Stimulated activated CD8-positive, alpha-beta memory T cell treated with anti-CD3 and anti-CD28 coated beads, Interleukin-7, amount 100 ng/mL, for 1 hour (primary cell): ENCODE measurements at places on chromosomes 12 and 14.

- DNase-seq: no peak
These were observed 371.0 kb downstream of the FUT8 start for GRCh38 chr14:65783576-65783975.

DNA sequence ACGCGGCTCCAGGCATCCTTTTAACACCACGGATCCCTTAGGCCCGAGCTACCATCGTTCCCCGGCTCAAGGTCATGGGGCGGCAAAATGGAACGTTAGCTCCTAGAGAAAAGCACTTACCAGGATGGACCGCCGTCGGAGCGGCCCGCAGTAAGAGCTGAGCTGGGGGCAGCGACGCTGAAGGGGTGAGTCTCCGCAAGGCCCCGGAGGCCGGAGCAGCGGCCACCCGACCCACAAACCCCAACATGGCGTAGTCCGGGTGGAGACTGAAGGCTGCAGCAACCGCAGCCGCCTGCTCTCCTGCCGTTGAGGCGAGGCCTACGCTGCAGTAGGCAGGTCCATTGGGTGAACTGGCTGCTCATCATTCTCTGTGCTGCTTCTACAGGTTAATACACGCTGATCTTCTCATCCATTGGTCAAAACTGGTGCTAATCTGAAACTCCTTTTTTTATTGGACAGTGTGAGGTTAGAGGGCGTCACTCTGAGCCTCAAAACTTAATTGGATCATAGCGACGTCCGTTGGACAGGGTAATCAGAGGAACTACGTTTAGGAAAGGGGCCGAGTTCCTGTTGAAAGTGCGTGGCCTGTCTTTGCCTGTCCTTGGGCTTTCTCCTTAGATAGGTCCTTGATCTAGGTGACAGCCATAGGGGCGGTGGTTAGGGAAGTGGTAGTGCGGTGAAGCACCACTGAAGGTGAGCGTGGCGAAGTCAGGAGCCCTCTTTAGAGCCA lies at the start of gene ATP5F1B:
Gene ATP5F1B (minus strand): TSS at position 268 of the 730 bp plus-strand sequence. CDS start 21 bp downstream, at position 247.
- peak; percentile 80 for DNase-seq

- DNase-seq: no peak
These were observed 43.8 kb upstream of the ATF1 start for GRCh38 chr12:50720085-50720484.

- no peak for DNase-seq
These were observed 36.6 kb downstream of the SENP1 start for GRCh38 chr12:48069241-48069640.

DNA sequence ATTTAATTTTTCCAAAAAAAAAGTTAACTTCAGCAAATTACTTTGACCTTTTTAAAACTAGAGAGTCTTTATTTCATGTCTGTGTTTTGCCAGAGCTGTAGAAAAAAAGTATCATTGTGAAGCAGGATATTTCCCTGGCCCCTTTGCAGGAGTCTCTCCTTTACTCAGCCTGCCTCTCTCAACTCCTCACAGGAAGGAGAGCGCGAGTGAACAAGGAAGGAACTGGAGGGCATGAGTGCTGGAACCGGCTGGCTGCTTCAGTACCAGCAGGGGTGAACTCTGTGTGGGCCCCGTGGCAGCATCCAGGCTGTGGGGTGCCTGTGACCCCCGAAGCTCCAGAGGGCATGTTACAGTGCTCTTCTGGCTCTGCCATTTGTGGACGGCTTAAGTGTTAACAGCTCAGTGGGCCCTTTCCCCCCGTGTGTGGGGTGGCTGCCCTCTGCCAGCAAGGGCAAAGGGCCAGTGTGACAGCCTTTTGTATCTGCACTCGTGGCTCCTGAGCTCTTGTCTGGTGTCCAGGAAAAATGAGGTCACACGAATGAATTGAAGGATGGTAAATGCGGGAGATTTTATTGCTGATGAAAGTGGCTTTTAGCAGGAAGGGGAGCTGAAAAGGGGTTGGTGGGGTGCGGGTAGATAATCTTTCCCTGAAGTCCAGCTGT lies 76.6 kb upstream of the KCNH3 start:
- DNase-seq: no peak

DNA sequence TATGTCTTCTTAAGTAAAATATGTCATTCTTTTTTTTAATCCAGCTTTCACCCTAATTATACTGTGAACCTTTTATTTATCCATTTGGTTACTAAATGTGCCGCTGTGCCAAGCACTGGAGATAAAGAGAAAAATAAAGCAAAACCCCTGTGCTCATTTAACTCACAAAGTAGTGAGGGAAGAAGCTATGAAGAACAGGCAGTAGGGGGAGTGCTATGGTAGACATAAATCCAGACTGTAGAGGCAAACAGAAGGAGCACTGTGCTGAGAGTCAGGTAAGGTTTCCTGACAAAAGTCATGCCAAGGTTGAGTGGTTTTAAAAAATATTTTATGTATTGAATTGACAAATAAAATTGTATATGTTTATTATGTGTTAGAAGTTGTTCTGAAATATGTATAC lies 188.5 kb upstream of the SYT10 start:
- DNase-seq: no peak
